ENCODE measurements at places on chromosomes 4 and X.

DNA sequence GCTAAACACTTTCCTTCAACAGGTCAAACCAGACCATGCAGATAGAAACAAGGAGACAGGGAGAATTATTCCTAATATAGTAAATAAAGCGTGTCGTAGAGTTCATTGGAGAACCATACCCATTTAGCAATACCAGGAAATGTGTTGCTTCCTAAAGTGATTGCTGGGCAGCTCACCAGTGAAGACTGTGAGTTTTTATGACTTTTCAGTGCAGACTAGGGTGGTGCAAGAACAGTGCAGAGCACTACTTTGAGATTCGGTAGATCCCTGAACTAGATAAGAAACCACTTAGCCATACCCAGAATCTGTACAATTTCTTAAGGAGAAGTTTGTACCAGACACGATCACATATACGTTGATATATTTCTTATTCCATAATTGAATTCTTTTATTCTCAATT, 87.4 kb downstream of the EMCN start:
- DNase-seq: no peak

DNA sequence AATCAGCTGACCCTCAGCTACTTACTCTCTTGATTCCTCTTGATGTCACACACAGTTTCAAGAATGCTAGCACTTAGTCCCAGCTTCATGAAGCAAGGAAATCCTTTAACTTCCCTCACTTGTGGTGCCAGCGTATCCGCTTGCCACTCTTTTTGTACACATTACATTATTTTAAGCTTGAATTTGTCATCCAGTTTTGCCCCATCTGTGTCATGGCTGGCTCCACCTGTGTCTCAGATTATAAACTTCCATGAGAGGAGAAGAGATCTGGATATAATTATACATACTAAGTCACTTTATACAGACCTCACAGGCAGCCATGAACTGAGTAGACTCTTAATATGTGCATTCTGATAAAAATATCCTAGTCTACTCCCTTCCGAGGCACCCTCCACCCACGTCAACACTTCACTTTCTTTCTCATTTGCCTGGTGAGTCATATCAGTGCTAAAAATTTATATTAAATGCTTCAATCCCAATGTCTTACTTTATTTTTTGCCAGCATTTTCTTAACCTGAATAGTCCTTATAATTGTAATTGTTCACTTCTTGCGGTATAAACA, 35.1 kb downstream of the GABRA2 start:
- no peak for DNase-seq

- no peak for DNase-seq
Observed at GRCh38 chr4:142356118-142356759, 489.9 kb downstream of the INPP4B start.

DNA sequence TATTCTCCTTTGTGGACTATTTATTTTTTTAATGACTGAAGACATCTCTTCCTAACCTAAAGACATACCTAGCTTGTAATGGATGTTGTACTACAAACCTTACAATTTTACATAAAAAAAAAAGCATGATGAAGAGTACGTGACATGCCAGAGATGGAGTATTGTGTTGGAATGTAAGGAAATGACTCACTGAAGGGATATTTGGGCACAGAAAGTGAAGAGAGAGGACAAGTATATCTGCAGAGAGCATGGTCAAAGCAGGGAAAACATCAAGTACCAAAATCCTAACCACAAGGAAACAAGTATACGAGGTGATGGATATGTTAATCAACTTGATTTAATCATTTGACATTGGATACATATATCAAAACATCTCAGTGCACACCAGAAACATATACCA, 1051.4 kb upstream of the PRKX start:
- DNase-seq: no peak

GRCh38 chrX:41377624-41378023, 43.7 kb downstream of the DDX3X start:
- DNase-seq: no peak

GRCh38 chr4:54909961-54910360, 215.4 kb downstream of the KDR start:
- DNase-seq: no peak

- DNase-seq: peak; percentile 64
Observed at GRCh38 chrX:154398668-154399526, 720 bp downstream of the RPL10 start.

GRCh38 chr4:109816082-109816442, 500 bp downstream of the GAR1 start:
- peak; percentile 32 for DNase-seq

DNA sequence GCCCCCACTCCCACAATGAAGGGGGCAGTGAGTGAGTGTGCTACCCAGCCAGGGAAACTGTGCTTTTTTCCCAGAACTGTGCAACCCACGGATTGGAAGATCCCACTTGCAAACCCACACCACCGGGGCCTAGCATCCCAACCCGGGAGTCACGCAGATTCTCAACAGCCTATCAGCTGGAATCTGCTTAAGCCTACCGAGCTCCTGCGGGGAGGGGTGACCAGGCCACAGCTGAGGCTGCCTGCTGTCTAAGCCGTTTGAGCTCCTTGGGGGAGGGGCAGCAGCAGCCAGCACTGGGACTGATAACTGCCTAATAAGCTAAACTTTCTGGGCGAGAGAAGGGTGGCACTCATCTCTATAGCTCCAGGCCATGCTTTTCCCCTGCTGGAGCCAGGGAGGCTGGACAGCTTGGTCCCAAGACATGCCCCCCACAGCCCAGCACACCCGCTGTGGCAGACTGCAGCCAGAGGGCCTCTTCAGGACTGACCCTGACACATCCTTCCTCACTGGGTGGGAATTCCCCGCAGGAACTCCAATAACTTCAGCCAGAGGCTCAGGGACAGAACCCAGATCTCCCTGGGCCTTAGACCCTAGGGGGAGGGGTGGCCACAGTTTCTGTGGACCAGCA, 161.3 kb upstream of the MAGEB18 start:
- DNase-seq: no peak

GRCh38 chrX:8254401-8254800, 83.3 kb upstream of the VCX2 start:
- DNase-seq: no peak

- DNase-seq: no peak
Observed at GRCh38 chr4:175176710-175177109, 258.6 kb downstream of the ADAM29 start.

GRCh38 chrX:50705042-50705441, 109.0 kb downstream of the SHROOM4 start:
- no peak for DNase-seq

- no peak for DNase-seq
Observed at GRCh38 chr4:61275241-61275640, 75.1 kb downstream of the ADGRL3 start.

- DNase-seq: no peak
Observed at GRCh38 chrX:50691820-50692219, 122.2 kb downstream of the SHROOM4 start.

All from stimulated activated CD8-positive, alpha-beta memory T cell treated with anti-CD3 and anti-CD28 coated beads, Interleukin-12 subunit alpha, Interleukin-12 subunit beta, amount 100 ng/mL, for 4 hours (primary cell).